CD14-positive monocyte (primary cell): ENCODE measurements at places on chromosomes 7 and 10. TPM values are rescaled to one million over a fixed set of nuclear protein-coding genes. Genes with fewer than 3 reads are reported as not detected.

DNA sequence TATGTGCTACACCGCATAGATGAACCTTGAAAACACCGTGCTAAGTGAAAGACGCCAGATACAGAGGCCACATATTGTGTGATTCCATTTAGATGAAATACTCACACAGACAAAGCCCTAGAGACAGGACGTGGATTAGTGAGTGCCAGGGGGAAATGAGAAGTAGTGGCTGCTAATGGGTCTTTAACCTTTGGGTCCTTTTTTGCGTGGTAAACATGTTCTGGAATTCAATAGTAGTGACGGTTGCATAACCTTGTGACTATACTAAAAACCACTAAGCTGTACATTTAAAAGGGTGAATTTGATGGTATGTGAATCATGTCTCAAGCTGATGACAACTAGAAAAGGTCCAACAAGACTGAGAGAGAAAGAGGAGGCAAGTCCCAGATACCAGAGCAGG lies 15.6 kb downstream of the SMKR1 start:
- H3K27ac ChIP-seq: no peak overlapping the region
- no peak for DNase-seq

Gene AOC1
- polyA plus RNA-seq: 0.31 TPM

GRCh38 chr7:41955893-41956675 lies 253.2 kb upstream of the INHBA start:
- H3K4me1 ChIP-seq: peaks cover 5% of the 10 kb centered on the region
- H3K36me3 ChIP-seq: no peaks in the 10 kb centered on the region

Gene EPO
- not detected in 2 replicates for polyA plus RNA-seq

DNA sequence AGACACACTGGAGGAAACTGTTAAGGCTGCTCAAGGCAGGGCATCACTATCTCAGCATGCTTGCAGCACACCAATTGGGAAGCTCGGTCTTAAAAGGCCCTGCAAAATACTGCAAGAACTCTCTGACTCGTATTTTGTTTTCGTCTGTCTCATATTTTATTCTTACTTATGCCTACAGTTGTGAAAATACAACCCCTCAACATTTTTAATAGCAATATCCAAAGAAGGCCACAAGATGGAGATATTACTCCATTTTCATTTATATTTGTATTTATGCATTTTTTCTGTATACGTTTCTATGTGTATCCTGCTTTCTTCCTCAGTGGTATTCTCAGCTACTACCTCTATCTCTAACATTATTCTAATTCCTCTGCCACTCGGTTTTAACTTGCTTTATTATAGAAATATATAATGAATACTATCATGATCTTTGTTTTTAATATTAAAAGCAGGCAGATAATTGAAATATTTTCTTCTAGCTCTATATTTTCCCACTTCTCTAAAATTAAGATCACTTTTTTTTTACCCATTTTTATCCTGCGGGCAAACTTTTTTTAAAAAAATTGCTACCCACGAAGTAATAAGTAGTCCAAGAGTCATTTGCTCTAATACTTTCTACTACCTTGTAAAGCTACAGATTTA lies 10.0 kb downstream of the DNAJC1 start:
- H3K27me3 ChIP-seq: no peaks in the 10 kb centered on the region
- H3K4me3 ChIP-seq: no peak overlapping the region
- peaks cover 26% of the 10 kb centered on the region for H3K4me1 ChIP-seq
- peak; percentile 25 for DNase-seq

DNA sequence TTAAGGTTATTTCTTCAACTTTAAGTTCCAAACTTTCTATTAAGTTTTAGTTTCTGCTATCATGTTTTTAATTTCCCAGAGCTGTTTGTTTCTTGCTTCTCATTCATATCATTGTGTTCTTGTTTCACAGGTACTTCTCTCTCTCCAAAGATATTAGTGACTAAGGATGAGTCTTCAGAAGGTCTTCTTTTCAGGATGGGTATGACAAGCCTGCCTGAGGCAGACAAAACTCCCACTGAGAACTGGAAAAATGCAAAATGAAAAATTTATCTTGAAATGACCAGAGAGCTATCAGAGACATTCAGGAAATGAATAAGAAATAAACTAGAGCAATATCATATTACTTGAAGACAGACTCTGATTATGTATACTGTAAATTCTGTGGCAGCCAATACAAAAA lies 110.8 kb upstream of the EGFR start:
- no peaks in the 10 kb centered on the region for H3K4me1 ChIP-seq
- no peak overlapping the region for H3K27ac ChIP-seq
- H3K4me3 ChIP-seq: no peak overlapping the region

Gene SH2D4B
- not detected for polyA plus RNA-seq

DNA sequence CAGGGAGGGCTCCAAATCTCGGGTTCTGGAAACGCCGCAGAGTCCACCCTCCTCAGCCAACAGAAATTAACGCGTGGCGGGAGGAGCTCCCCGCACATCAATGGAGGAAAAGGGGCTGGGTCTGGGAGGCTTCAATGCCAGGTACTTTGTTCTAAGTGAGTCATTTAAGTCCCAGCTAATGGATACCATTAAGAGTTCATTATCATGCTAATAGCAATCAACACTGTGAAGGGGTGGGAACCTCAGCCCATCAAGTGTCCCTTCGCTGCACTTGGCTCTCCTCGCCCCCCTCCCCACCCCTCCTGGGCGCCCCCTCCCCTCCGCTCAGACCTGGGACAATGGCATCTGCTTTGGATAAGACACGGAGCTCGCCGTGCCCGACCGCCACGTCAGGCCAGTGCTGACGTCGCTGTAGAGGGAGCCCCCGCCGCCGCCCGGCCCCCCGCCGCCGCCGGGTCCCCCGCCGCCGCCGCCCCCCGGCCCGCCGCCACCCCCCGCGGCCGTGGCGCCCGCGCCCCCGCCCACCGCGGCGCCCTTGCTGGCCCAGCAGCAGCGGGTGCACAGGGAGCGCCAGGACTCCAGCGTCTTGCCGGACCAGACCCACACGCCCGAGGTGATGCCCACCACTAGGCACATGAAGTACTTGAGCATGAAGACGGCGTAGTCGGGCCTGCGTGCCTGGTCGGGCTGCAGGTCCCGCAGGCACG lies 2.9 kb downstream of the FZD8 start:
- H3K27ac ChIP-seq: no peak overlapping the region
- no peak for DNase-seq
- H3K27me3 ChIP-seq: peaks cover 64% of the 10 kb centered on the region
- H3K36me3 ChIP-seq: no peaks in the 10 kb centered on the region

Gene STX1A
- 1.7 and 2.7 TPM in 2 replicates for polyA plus RNA-seq

Gene ECHDC3
- 10.6 TPM for polyA plus RNA-seq

DNA sequence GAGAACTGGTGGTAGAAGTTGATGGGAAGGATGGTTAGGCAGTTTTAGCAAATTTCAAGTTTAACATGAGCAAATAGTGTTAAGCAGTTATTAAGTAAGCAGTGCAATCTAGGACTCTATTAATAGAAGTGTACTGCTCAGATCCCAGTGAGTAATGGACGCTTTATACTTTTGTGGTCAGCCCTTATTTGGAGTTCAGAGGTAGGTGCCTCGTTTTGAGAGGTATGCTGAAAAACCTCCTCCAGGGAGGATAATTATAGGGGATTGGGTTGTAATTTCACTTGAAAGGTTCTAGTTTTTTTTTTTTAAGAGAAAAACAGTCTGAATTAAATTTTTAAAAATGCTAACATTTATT lies 33.5 kb upstream of the CCDC7 start:
- no peak overlapping the region for H3K4me3 ChIP-seq
- no peak overlapping the region for H3K27ac ChIP-seq
- no peaks in the 10 kb centered on the region for H3K4me1 ChIP-seq
- no peak for DNase-seq
- H3K36me3 ChIP-seq: no peaks in the 10 kb centered on the region

- H3K36me3 ChIP-seq: peaks cover 22% of the 10 kb centered on the region
- peak overlapping the region; percentile 53 for H3K27ac ChIP-seq
- DNase-seq: no peak
- no peaks in the 10 kb centered on the region for H3K27me3 ChIP-seq
- H3K4me1 ChIP-seq: peaks cover 56% of the 10 kb centered on the region
- no peak overlapping the region for H3K4me3 ChIP-seq
These were observed 31.0 kb downstream of the GET4 start for GRCh38 chr7:907158-907980.

DNA sequence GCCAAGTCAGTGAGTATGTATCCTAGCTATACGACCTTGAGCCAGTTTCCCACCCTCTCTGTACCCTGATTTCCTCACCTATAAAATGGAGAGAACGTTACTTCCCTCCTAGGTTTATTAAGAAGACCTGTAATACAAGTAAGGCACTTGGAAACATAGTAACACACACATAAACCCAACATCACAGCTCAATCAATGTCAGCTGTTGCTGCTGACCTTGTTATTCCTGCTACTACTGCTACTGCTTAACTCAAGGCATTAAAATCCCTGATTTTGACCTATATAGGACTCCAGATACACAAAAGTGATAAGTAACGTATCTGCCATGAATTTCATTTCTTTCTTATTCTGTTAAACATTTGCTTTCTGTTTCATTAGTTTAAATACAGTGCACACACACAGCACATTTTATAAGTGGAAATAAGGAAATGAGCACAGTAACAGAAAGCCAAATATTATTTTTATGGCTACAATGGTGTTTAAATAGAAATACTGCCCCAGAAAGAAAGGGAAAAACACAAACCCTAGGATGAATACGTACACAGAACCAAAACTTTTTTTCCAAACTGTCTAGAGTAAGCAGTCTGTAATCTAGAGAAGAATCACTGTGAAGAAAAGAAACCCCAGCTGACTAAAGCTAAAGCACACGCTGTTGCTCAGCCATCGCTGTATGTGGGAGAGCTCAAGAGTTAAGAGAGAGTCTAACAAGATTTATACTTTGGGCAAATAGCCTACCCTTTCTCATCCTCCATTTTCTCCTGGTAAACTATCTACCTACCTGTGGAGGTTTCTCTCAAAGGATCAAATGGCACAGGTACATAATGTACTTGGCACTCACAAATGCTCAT lies 19.0 kb downstream of the NAPEPLD start:
- no peak for DNase-seq
- H3K36me3 ChIP-seq: peaks cover 21% of the 10 kb centered on the region
- H3K4me3 ChIP-seq: no peak overlapping the region
- H3K27ac ChIP-seq: no peak overlapping the region

- H3K36me3 ChIP-seq: no peaks in the 10 kb centered on the region
- H3K4me3 ChIP-seq: no peak overlapping the region
- no peak for DNase-seq
- H3K27me3 ChIP-seq: no peaks in the 10 kb centered on the region
- peaks cover 15% of the 10 kb centered on the region for H3K4me1 ChIP-seq
- H3K27ac ChIP-seq: no peak overlapping the region
These were observed 99.6 kb upstream of the GLCCI1 start for GRCh38 chr7:7869036-7869435.

DNA sequence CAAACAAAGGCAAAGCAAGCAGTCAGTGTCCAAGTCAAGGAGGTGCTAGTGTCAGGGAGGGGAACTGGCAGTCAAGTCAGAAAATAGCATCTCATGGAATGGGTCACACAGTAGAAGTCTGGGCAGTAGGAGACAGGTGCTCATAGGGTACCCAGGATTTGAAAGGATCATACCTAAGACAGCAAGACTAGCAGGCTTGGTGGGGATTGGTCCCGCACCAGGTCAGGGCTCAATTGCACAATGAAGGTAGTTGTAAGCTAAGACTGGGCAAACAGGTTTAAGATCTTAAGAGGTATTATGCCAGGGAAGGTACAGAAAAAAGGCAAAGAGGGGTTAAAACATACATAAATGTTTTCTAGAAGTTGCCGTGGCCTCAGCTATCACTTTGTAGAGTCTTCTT lies 181.4 kb upstream of the ETV1 start:
- no peak for DNase-seq
- H3K27me3 ChIP-seq: no peaks in the 10 kb centered on the region
- H3K4me3 ChIP-seq: no peak overlapping the region
- H3K27ac ChIP-seq: no peak overlapping the region

- H3K27me3 ChIP-seq: no peaks in the 10 kb centered on the region
- no peak for DNase-seq
- no peaks in the 10 kb centered on the region for H3K4me1 ChIP-seq
- no peak overlapping the region for H3K27ac ChIP-seq
These were observed 984.9 kb upstream of the AUTS2 start for GRCh38 chr7:68613405-68613804.

GRCh38 chr10:25820472-25820871 lies 113.6 kb upstream of the MYO3A start:
- H3K36me3 ChIP-seq: no peaks in the 10 kb centered on the region
- H3K4me3 ChIP-seq: no peak overlapping the region
- H3K27me3 ChIP-seq: peaks cover 6% of the 10 kb centered on the region
- H3K4me1 ChIP-seq: no peaks in the 10 kb centered on the region
- no peak overlapping the region for H3K27ac ChIP-seq
- no peak for DNase-seq

Gene STEAP1B
- not detected for polyA plus RNA-seq

Gene KMT2C
- 7.3 TPM for polyA plus RNA-seq

Gene CASTOR2
- 0.29 TPM for polyA plus RNA-seq

DNA sequence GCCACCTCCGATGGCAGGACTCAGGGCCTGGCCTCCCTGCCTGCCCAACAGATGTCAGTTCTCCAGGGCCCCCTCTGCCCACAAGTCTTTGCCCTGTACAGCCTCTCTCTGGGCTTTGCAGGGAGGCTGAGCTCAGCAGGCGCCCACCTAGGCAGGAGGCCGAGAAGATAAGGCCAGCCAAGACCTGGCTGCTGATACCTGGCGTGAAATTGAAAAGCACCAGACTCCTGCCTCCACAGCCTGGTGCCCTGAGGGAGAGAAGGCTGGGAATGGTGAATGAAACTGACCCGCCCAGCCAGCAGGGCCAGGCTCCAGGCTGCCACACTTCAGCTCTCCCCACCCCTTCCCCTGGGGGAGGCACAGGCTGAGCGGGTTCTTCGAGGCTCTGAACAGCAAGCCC lies 145.8 kb downstream of the CDH23 start:
- no peaks in the 10 kb centered on the region for H3K4me1 ChIP-seq
- no peaks in the 10 kb centered on the region for H3K27me3 ChIP-seq
- no peak overlapping the region for H3K4me3 ChIP-seq
- no peak overlapping the region for H3K27ac ChIP-seq
- no peak for DNase-seq
- no peaks in the 10 kb centered on the region for H3K36me3 ChIP-seq

DNA sequence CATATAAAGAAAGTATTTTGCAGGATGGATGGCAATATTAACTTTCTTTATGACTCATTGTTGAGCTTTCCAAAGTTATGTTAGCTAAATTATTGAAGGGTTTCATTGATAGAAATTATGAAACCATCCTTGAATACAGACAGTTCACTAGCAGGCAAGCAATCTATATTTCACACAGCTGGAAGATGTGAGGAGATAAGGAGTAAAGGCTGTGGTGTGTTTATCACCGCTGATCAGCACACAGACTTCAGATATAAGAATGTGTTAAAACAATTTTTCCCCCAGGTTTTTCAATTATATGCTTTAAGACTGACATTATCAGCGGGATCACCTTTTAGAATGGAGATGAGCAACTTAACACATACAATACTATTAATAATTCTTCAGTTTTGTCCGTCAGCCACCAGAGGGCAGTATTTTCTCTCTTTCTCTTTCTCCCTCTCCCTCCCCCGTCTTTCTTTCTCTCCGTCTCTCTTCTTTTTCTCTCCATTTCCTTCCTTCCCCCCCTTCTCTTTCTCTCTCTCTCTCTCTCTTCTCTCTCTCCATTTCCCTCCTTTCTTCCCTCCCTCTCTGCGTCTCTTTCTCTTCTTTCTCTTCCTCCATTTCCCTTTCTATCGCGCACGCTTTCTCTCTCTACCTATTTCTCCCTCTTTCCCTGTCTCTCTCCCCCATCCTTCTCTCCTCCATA lies 62.9 kb upstream of the FAM171A1 start:
- peak; percentile 24 for DNase-seq
- H3K27me3 ChIP-seq: peaks cover 2% of the 10 kb centered on the region
- no peaks in the 10 kb centered on the region for H3K4me1 ChIP-seq
- H3K4me3 ChIP-seq: peak overlapping the region; percentile 59
- H3K27ac ChIP-seq: no peak overlapping the region
